ENCODE measurements at places on chromosomes 2 and 18.

DNA sequence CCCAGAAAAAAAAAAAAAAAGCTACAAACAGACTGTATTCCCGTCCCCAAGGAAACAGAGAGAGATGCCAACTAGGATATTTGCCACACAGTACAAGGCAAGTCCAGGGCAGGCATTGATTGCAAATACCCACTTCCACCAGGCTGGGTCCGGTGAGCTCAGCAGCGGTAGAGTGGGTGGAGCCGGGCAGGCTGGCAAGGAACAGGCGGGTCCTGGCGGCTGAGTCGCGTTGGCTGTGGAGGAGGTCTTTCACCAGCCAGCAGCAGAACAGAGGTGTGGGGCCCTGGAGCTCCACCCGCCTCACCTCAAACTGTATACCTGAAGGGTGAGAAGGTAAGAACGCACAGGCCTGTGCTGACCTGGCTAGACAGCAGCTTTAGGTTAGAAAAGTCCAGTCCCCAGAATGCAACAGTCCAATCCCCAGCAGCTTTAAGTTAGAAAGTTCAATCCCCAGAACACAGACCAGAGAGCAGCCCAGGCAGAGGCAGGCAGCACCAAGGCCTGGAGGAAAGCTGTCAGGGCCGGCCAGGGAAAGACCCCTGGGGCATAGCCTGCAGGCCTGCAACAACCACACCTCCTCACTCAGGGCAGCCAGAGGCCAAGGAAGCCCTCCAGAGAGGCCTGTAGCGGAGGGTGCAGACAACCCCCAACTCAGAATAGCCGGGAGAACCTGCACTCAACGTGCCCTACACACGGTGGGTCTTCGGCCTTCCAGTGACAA is 21.9 kb upstream of the MTERF4 start:
- no peak for DNase-seq

GRCh38 chr18:80050797-80051196 is 16.6 kb downstream of the RBFA start:
- DNase-seq = no peak

- DNase-seq = peak; percentile 28
Measured at GRCh38 chr2:133247631-133248030, 320.6 kb downstream of the NCKAP5 start.

- no peak for DNase-seq
Measured at GRCh38 chr2:120209427-120210269, 13.6 kb downstream of the TMEM185B start.

DNA sequence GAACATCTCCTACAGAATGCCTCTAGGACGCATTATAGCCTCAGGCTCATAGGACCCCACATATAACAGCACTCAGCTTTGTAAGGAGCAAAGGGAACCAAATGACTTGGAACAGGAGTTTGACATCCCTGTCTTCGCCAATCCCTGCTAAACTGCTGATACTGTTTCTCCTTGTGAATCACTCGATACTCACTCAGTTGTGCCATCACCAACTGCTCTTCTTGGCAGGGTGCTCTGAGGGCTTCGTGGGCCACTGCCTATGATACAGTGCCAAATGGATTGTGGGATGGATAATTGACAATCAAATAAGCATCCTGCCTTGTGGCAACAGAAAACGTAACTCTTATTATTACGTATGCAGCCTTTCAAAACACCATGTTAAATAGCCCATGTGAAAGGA is 396.3 kb downstream of the RIT2 start:
- no peak for DNase-seq

DNA sequence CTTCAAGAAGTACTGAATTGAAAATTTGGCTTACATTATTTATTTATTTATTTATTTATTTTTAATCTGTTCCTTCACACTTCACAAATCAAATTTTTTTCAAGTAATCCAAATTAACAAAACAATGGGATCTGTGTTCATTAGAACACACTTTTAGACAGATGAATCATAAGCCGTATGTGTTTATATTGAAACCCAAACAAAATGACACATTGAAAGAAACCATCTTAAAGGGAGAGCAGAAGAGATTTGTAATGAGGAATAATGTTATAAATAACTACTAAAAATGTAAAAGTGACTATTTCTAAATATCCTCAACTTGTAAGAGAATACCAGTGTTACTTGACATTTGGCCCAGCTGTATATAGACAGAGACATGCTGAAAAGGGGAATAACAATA is 991.0 kb upstream of the CHAC2 start:
- DNase-seq = no peak

GRCh38 chr18:57798713-57799373 is 4.3 kb downstream of the ATP8B1 start:
- DNase-seq = no peak

- no peak for DNase-seq
Measured at GRCh38 chr2:240155048-240155744, 14.7 kb upstream of the OTOS start.

GRCh38 chr2:230919681-230920080 is 5.4 kb downstream of the GPR55 start:
- no peak for DNase-seq

DNA sequence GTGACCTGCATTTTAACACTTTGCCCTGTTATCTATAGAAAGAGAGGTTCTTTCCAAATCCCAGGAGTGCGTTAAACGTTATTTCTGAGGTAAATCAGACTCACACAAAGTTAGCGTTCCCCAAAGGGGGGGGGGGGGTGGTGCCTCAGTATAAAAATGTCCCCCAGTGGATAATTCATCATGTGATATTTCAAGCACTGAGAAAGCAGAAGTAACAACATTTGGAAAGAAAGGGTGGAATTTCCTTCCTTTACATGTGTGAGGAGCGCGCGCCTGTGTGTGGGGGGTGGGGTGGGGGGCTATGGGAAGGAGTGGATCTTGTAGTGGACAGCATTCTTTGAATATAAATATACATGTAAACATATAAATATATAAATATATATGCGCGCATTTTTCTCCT is 630.9 kb downstream of the NYAP2 start:
- peak; percentile 53 for DNase-seq

- DNase-seq = no peak
Measured at GRCh38 chr2:11414372-11415124, 51.4 kb downstream of the E2F6 start.

GRCh38 chr2:43348908-43349661 is 122.7 kb upstream of the ZFP36L2 start:
- DNase-seq = no peak
